Activated T-helper 2 cell treated with anti-CD3 and anti-CD28 coated beads, Interferon-gamma antibody, Interleukin-2, Interleukin-4, amounts not matched to agents 10 μg/mL and 5 μg/mL and 100 μg/mL, durations not matched to agents 14 hours and 24 hours and 36 hours (primary cell): ENCODE measurements at places on chromosomes 7 and 10. TPM values are rescaled to one million over a fixed set of nuclear protein-coding genes. Genes with fewer than 3 reads are reported as not detected.
A peak's percentile ranks its signal among the peaks of the same experiment; 100 is the strongest.

GRCh38 chr7:1446620-1447032 is 12.6 kb downstream of the MICALL2 start:
- H3K4me1 ChIP-seq = no peaks in the 10 kb centered on the region
- H3K27me3 ChIP-seq = no peaks in the 10 kb centered on the region
- H3K4me3 ChIP-seq = no peak overlapping the region
- DNase-seq = no peak
- H3K36me3 ChIP-seq = no peaks in the 10 kb centered on the region

HTR7 gene
- not detected in 2 replicates for total RNA-seq

- H3K4me3 ChIP-seq = peak overlapping the region; percentile 55
- peaks cover 5% of the 10 kb centered on the region for H3K4me1 ChIP-seq
- no peaks in the 10 kb centered on the region for H3K27me3 ChIP-seq
- DNase-seq = no peak
These were observed 27.0 kb downstream of the ZNF786 start for GRCh38 chr7:149063476-149063875.

IMMP2L gene
- 12.4 and 20.0 TPM in 2 replicates for total RNA-seq

DNA sequence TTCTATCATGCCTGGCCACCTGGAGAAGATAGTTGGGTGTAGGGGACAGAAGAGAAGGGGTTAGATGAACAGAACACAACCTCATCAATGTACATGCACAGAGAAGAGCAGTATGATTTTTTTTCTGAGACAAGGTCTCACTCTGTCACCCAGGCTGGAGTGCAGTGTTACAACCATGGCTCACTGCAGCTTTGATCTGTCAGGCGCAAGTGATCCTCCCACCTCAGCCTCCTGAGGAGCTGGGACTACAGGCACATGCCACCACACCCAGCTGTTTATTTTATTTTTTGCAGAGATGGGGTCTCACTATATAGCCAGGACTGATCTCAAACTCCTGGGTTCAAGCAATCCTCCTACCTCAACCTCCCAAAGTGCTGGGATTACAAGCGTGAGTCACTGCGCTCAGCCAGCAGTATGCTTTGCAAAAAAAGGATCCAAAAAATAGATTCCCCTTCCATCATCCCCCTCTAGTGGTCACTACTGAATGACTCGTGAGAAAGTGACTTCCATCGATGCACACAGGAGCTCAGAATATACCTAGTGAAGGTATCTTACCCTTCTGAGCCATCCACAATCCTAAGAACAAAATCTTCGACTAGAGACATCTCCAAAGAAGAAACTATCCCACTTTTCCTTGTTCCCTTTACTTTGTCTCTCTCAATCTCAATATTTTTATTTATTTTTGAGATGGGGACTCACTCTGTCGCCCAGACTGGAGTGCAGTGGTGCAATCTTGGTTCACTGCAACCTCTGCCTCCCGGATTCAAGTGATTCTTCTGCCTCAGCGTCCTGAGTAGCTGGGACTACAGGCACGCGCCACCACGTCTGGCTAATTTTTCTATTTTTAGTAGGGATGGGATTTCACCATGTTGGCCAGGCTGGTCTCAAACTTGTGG is 21.0 kb downstream of the ZCWPW1 start:
- DNase-seq = peak; percentile 20
- peaks cover 1% of the 10 kb centered on the region for H3K4me1 ChIP-seq
- H3K4me3 ChIP-seq = no peak overlapping the region
- H3K27ac ChIP-seq = no peak overlapping the region
